ENCODE measurements at places on chromosomes 4 and X.

DNA sequence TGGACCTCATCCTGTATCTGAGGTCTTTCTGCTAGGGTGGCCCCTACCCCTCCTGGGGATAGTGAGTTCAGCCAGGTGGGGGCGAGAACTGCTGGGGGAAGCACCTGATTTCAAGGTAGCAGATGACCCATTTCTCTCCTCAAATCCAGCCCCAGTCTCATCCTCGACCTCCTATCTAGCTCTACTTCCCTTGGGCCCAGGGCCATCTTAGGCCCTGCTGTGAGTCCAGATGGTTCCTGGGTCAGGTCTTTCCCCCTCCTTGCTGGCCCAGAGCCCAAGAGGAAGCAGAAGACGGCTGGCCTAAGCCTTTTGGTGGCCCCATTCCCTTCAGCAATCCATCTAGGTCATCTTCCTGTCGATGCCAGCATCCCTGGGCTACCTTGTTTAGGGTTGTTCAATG is 3.3 kb downstream of the CDK16 start:
- no peak for DNase-seq

DNA sequence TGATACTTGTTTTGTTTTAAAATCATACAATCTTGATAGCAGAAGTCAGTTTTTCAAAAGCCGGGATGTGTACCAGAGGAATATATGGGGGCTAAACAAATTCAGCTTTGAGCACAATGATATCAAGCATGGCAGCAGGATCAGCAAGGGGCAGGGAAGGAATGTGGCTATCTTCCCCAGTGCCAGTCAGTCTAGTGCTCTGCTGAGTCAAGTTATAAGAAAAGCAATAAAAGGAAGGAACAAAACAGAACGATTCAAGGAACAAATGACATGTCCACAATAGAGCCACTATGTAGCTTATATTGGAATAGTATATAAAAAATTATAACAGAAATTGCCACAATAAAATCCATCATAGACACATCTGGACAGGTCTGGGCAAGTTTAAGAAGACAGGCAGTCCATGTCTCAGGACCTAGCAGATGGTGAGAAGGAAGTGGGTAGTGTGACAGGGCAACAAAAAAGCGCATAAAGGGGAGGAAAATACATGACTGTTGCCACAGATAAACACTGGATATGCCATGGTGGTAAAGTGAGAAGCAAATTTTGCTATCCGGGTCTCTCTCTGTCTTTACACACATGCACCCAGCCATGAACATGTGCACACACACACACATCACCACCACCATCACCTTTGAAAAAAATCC is 518.2 kb upstream of the HTR2C start:
- DNase-seq: no peak

DNA sequence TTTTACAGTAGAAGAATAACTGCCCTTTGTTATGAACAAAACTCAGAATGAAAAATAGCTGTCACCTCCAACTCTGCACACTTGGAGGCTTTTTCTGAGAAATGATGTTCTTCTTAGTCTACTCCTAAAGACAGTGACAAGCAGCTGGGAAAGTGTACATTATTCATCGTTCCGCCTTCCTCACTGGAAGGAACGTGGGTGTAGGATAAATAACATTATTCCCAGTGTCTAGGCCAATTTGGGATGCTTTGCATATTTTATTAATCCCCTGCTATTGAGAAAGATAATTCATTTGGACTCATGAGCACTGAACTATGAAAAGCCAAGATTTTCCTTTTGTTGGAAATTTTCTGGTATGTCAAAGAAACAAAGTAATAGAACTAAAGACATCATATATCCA is 87.8 kb downstream of the VCX2 start:
- no peak for DNase-seq

- DNase-seq: no peak
Observed at GRCh38 chr4:155906554-155907247, 3.2 kb downstream of the TDO2 start.

DNA sequence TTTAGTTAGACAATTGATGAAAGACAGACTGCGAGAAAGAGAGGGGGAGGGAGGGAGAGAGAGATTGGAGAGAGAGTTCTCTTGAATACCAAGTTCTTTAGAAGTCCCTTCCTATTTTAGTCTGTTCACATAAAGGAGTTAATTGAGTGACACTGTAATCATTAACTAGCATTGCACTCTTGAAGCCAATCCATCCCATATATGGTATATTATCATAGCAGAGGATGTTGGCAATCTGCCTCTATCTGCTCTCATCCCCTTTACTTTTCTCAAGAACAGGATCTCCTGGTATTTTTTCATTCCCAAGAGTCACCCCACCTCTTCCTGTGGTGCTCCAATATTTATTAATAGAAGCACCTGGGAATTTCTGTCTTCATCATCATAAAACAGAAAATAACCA is 959.6 kb upstream of the NDST4 start:
- no peak for DNase-seq

DNA sequence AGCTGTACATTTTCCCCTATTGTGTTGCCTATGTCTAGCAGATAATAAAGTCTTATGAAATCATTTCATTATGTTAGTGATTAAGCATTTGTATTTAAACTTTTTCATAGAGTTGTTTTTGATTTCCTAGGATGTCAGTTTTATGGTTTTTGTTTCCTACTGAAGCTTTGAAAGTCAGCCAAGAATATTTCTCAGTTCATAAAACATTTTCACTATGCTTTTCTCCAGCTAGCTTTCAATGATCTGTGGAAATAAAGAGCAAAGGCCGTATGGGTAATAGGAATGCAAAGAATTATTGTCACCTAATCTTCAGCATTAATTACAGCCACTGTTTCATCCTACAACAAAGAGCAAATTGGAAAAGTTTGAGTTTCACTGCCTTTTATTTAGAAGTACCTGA is 145.7 kb upstream of the NUDT6 start:
- DNase-seq: no peak

- DNase-seq: no peak
Observed at GRCh38 chr4:89329280-89329679, 21.7 kb upstream of the GPRIN3 start.

Measured in SW480 (cell line).